ENCODE measurements at places on chromosomes 2 and 18.
A peak's percentile ranks its signal among the peaks of the same experiment; 100 is the strongest.

DNA sequence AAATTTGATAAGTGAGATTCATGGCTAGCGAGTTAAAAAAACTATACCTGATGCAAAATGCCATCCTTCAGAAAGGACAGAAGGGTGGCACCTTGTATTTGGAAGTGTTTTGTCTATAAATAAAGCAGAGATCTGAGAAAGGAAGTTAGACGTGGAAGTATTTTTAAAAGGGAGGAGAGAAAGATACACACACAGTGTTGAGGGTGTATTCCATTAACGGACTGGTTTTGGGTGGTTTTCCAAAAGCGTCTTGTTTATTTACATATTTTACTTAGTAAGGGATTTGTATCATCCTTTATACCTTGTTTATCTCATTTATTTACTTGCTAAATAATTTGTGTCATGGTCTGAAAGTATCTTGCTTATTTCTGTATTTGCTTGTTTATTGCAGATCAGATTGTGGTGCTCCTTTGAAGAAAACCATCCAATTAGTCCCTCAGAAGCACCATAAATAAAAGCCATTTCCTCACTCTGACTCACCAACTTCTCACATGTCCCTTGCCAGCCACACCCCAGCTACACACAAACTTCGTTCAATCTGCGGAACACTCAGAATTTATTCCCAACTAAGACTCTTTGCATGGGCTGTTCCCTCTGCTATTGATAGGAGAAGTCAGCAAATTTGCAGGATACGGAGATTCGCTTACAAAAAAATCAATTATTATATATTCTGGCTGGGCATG, 90.8 kb downstream of the FAM124B start:
- DNase-seq, result peak; percentile 29

DNA sequence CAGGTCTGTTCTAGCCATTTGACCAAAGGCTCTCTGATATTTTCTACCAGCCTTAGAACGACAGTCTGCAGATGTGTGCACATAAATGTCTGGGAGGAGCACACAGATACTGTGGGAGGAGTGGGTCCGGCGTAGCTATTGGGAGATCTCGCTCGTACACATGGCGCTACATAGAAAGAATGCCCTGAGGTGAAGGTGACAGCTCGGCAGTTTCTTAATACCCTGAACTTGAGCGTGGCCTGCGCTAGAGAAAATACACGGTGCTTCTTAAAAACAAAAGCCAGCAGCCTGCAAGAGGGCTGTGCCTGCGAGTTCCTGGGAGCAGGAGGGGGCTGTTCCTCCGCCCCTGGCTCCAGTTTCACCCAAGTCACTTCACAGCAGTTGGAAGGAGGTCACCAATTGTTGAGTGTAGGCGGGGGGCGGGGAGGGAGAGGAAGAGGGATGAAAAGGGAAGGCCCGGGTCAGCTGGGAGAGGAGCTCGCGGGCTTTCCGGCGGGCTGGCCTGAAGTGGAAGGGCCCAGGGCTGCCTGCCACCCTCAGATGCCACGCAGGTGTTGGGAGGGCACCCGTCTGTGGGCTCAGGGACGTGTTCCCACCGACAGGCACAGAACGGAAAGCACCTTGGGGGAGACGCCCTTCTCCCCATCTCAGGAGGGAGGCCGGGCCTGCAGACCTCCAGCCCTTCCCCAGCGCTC, 124.7 kb upstream of the ZNF516 start:
- peak; percentile 41 for DNase-seq

- no peak for DNase-seq
These were observed 164.4 kb downstream of the TMEFF2 start for GRCh38 chr2:192030289-192030688.

DNA sequence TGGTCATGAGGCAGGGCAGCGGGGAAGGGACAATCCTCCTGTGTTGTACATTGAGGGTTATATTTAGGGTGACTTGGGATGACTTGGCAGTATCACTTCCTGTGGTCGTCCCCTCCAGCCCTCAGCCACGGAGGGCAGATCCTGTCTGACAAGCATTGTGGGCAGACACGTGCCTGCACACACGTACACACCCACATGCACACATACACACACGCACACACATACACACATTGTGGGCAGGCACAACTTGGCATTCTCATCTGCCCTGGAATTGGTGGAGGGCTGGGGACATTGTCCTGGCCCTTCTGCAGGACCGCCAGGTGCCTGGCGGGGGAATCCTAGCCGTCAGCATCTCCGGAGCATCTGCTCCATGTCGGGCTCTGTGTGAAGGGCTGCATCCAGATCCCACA, 47.6 kb downstream of the ODC1 start:
- DNase-seq, result no peak

- DNase-seq, result no peak
These were observed 81.8 kb downstream of the INPP5D start for GRCh38 chr2:233141901-233142300.

DNA sequence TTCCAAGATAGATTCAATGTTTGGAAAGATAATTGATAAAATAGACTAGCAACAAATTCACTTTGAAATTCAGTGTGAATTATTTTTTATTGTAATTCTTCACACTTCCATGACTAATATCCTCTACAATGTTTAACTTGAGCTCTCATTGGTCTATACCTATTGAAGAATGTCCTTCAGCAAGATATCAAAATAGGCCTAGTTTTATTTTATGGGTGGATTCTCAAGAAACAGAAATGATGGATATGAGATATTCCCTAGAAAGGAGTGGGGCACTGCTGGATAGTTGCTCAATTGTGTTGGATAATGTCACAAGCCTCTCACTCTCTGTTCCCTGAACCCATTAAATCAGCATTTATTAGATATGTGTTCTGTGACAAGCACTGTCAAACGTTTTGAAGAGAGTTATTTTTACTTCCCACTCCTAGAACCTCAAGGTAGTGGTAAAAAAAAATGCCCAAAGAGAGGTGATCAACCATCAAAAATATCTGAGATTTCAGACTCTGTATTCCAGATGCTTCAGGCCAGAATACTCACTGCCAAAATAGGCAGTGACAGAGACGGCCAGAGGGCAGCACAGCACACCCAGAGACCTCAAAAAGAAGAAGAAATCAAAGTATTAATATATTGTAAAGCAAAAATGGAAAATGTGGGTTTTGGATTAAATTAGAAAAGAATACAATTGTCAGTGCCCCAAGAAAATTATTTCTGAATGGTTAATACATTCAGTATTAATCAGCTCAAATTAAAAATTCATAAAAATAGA, 87.5 kb downstream of the TRIB2 start:
- DNase-seq, result no peak

- no peak for DNase-seq
These were observed 194.0 kb upstream of the LYPD1 start for GRCh38 chr2:132863961-132864360.

DNA sequence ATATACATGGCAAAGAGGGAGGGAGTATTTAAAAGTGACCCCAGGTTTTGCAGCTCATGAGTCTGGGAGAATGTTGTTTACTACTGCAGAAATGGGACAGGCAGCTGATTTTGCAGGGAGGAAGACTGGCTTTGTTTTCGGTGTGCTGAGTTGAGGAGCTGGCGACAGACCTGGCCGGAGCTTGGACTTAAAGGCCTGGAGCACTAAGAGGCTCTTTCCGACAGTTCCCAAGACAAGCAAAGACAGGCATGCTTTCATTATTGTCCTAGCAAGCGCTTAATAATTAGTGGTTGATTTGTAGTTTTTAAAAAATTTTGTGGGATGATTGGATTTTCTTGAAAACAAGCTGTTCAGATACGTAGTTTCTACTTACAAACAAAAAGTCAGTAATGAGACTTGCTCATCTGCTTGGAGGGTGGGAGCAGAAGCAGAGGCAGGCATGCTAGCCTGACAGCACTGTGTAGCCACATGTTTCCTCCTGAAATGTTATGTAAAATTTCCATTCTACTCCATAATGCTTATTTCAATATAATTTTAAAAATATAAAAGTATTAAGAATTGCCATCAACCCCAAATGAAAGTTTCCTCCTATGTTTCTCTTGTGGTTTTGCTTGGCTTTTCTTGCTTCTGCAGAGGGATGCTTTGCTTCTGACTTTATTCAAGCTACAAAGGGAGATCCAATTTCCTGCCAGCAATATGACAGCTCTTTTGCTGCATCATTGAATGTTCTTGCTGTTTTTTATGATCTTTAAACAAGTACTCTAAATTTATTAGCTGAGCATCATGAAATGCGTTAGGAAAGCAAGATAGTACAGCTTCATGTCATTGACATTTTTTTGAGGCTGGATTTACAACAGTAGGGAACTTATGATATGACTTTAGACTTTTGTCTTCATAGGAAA, 75.8 kb downstream of the PHLPP1 start:
- peak; percentile 5 for DNase-seq

- no peak for DNase-seq
These were observed 31.0 kb upstream of the GMPPA start for GRCh38 chr2:219467736-219468075.

DNA sequence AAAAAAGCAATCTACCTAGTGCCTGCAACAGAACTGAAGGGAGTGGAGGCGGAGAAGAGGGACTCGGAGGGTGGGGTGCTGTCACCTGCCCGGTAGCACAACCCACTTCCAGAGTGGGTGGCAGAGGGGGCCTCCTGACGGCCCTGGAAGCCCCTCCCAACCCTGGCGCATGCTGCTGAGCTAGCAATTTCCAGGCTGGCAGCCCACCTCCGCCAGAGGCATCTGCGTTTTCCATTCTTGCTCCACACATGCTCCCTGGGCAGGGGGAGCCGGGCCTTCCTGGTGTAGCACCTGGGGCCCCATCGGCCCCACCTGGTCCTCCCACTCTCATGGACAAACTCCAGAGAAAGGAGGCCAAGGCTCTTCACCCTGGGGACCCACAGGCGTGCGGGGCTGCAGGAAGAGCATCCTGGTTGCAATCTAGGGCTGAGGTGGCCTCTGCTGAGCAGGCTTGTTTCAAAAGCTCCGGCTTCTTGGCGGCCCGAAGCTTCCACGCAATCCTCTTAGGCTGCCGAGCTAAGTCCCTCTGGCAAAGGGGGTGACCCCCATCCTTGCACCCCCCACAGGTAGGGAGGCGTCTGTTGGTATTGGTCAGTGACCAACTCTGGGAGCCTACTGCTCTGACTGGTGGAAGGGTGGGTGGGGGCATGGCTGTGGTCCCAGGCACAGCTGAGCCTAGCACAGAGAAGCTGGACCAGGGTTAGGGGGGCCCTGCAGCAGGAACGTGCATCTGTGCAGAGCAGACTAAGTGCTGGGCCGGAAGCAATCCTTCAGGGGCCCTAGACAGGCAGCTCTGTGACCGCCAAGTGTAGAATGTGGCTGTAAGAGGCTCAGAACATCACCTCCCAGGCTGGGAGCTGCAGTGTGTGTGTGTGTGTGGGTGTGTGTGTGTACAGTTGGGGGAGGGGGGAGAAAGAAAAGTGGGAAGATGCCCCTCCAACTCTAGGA, 2.6 kb downstream of the HS6ST1 start:
- no peak for DNase-seq

DNA sequence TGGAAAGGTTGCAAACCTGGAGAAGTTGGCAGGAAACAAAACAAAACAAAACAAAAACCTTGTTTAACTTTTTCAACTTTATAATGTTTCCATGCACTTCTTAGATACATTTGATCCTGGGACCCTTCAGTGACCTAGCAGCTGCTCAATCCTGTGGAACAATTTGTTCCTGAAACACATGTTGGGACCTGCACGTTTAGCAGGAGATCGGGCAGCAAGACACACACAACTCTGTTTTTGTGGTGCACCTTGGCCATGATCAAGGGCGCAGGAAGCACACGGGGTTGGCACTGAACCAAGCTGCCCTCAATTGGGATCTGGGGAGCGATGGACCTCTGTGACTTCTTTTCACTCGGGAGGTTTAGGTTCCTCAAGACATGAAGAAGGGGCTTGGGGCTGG, 268.7 kb downstream of the LOXHD1 start:
- peak; percentile 75 for DNase-seq

GRCh38 chr2:45483997-45484396, 127.1 kb downstream of the SRBD1 start:
- DNase-seq, result no peak

GRCh38 chr2:68767996-68768395, 33.4 kb downstream of the ARHGAP25 start:
- DNase-seq, result no peak

DNA sequence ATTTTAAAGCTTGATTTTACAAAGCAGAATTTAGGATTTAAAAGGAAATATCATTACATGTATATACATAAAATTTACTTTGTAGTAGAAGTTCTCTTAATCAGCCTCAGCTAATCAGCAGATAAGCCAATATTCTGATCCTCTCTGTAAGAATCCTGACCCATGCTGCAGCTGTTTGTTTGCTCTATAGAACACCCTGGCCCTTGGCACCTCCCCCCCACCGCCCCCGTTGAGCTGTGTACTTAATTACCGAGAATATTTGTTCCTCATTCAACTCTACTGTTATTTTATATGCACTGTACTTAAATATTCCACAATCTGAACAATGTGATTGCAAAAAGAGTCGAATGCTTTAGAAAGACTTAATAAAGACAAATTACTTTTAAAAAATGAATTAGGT, 98.0 kb downstream of the EVA1A start:
- no peak for DNase-seq

- peak; percentile 40 for DNase-seq
These were observed 196.4 kb upstream of the PXDN start for GRCh38 chr2:1940679-1941078.

- no peak for DNase-seq
These were observed 250.7 kb upstream of the SALL3 start for GRCh38 chr18:78728784-78729467.
